Vagina (tissue), 2 donors: ENCODE measurements at places on chromosomes 5 and 9. TPM values are rescaled to one million over a fixed set of nuclear protein-coding genes. Genes with fewer than 3 reads are reported as not detected.

- no peak for DNase-seq
Observed at GRCh38 chr9:81661339-81661738, 28.0 kb downstream of the TLE1 start.

- DNase-seq = no peak
Observed at GRCh38 chr5:36614657-36615308, 8.4 kb downstream of the SLC1A3 start.

Gene PCA3
- not detected for total RNA-seq

Gene SPRY4
- total RNA-seq = 13.5 TPM

Gene ANP32B
- 75.1 TPM for total RNA-seq

GRCh38 chr5:109865637-109866036, 175.9 kb downstream of the MAN2A1 start:
- no peak for DNase-seq

Gene HAVCR2
- 4.4 TPM for total RNA-seq

Gene HARS2
- 46.2 TPM for total RNA-seq

Gene C9orf85
- total RNA-seq = 5.4 TPM

DNA sequence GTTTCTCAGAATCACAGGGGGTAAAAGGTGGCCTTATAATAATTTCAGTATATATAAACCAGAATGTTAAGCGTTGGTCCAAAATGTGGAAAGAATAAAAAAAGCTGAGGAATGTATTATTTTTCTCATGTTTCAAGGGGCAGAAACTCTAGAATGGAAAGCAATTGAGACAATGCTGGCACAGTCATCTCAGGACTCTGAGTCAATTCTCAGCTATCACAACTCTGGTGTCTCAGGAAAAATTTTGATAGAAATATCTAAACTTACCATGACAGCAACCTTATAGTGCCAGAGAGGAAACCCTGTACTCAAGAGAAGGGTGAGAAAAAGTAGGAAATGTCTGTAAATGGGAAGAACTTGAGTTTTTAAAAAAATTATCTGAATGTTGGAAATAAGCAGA, 1189.4 kb upstream of the NUDT12 start:
- DNase-seq = no peak

DNA sequence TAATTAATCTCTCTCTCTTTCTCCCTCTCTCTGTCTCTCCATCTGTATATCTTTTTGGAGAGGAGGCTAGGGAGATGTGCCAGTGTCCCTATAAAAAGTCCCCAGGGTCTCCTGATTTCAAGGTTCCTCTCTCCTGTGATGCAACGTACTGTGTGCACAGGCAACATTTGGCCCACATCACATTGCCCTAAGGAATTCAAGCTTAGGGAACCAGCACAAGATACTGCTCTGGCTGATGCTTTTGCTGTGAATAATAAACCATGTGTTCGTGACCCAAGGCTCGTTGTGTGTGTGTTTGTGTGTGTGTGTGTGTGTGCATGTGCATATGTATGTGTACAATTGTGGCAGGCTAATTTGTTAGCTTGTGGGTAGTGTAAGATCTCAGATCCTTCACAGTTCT, 9.7 kb downstream of the SPATA9 start:
- DNase-seq = no peak

GRCh38 chr9:16282718-16283117, 587.8 kb downstream of the BNC2 start:
- peak; percentile 80 for DNase-seq

Gene OTP
- total RNA-seq = not detected

GRCh38 chr9:92047500-92047899, 67.7 kb downstream of the SPTLC1 start:
- DNase-seq = no peak

Gene ENTREP1
- 12.5 TPM for total RNA-seq

DNA sequence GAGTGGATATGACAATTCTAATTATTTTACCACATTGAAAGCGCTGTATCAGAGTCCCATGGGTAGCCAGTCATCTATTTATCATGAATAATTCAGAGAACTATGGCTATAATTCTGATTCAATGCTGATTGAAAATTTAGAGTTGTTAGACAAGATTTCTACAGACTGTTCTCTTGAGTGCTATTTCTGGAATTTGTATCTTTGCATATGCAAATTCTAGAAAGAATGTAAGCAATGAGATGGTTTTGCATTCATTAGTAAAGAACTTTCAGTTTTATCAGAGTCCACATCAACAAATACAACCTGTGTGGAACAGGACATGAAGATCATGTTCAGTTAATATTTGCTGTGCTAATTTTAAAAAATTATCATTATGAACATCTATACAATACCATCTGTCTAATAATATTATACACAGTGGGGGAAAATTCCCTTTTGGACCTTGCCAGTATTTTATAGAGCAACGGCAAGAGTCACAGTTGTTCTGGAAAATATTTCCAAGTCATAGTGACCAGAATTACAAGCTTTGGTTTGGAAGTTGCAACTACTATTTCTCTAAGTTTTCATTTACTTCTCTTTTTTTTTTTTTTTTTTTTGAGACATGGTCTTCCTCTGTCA, 372.7 kb upstream of the PTGER4 start:
- no peak for DNase-seq

- DNase-seq = no peak
Observed at GRCh38 chr5:62653001-62653863, 74.6 kb downstream of the LRRC70 start.

- DNase-seq = no peak
Observed at GRCh38 chr5:119878712-119879111, 249.4 kb downstream of the FAM170A start.

GRCh38 chr5:137629646-137630045, 106.2 kb downstream of the KLHL3 start:
- no peak for DNase-seq

- DNase-seq = no peak
Observed at GRCh38 chr9:98968601-98969337, 25.1 kb downstream of the COL15A1 start.

Gene PCDHGA4
- 3.9 TPM for total RNA-seq

DNA sequence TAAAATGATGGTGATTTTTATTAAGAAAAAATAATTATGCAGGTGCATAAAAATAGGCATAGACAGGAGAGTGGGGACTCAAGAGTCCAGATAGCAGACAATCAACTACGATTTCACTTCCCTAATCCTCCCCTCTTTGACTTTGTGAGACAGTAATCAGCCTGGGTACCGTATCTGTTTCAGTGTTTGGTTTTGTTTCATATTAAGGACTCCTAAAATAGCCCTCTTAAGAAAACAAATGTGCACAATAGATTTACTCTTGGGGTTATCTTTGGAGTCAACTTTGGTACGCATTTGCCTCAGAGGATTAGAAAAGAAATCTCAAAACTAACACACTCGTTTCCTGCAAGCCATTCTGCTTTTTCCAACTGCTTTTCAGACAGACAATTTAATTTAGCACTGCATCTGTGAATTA, 96.3 kb downstream of the ZNF608 start:
- DNase-seq = no peak

Gene ARHGEF37
- total RNA-seq = 17.7 TPM
